ENCODE measurements at places on chromosomes 5 and 9. TPM values are rescaled to one million over a fixed set of nuclear protein-coding genes. Genes with fewer than 3 reads are reported as not detected.

DNA sequence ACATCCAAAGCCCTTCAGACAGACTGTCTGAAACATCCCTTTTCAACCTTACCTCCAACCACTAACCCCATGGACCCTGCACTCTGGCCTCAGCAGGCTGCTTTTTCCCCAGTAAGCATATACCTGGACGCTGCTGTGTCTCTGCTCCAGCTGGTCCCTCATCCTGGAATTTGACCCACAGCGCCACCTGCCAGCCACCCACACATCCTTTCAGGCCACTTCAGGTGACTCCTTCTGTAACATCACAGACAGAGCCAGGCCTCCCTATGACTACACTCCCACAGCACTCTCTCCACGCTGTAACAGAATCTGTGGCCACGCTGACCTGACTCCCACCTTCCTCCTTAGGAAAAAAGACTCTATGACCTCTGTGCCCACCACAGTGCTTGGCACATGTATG, 3.4 kb downstream of the MGAT1 start:
- peak overlapping the region; percentile 11 for H3K27ac ChIP-seq
- peaks cover 55% of the 10 kb centered on the region for H3K4me1 ChIP-seq
- H3K4me3 ChIP-seq: no peak overlapping the region
- H3K27me3 ChIP-seq: no peaks in the 10 kb centered on the region
- H3K36me3 ChIP-seq: peaks cover 28% of the 10 kb centered on the region

DNA sequence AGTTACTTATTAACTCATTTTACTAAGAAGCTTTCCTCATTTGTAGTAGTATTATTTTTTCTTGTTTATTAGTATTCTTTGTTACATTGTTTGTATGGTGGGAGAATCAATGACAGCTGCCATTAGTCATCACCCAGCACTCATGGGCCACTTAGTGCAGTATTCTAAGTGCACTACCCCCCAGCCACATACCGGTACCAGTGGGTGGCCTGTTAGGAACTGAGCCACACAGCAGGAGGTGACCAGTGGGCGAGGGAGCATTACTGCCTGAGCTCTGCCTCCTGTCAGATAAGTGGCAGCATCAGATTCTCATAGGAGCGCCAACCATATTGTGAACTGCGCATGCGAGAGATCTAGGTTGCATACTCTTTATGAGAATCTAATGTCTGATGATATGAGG, 24.2 kb upstream of the CAMLG start:
- no peak overlapping the region for H3K27ac ChIP-seq
- H3K27me3 ChIP-seq: no peaks in the 10 kb centered on the region
- no peak for DNase-seq
- H3K4me1 ChIP-seq: no peaks in the 10 kb centered on the region
- H3K4me3 ChIP-seq: no peak overlapping the region

- no peak for DNase-seq
- H3K27me3 ChIP-seq: no peaks in the 10 kb centered on the region
- H3K4me3 ChIP-seq: no peak overlapping the region
- H3K4me1 ChIP-seq: no peaks in the 10 kb centered on the region
Observed at GRCh38 chr5:34826347-34826746, 12.6 kb upstream of the TTC23L start.

DNA sequence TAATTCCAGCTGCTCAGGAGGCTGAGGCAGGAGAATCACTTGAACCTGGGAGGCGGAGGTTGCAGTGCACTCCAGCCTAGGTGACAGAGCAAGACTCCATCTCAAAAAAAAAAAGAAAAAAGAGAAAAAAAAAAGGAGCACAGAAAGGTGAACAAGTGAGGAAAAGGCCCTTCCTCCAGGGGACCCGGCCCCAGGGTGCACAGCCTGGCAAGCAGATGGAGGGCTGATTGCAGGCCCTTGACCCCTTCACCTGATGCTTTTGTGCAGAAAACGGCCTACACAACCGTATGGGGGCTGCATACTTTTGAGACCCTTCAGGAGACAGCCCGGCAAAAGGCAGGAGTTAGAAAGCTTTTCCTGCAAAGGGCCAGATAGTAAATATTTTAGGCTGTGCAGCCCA, 33.9 kb downstream of the HRH2 start:
- H3K27me3 ChIP-seq: peaks cover 70% of the 10 kb centered on the region
- DNase-seq: no peak
- H3K4me3 ChIP-seq: no peak overlapping the region
- no peaks in the 10 kb centered on the region for H3K36me3 ChIP-seq
- H3K27ac ChIP-seq: no peak overlapping the region

DNA sequence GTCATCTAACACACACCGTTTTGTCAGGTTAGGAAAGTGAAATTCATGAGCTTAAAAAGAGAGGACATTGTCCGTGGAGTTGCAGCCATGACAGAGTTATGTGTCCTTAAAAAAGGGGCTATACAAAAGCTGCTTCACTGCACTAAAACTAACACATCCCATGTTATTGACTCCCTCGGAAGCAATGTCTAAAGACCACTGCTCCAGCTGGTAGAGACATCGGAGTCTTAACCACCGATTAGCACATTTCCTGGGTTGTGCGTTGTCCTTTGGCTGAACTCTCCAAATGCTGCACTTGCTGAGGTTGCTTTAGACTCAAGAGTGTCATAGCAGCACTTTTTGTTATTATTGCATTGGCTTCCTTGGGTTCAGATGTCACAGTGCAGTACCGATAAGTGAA, 128.3 kb upstream of the C9orf72 start:
- no peak overlapping the region for H3K27ac ChIP-seq
- H3K4me1 ChIP-seq: peaks cover 14% of the 10 kb centered on the region
- H3K36me3 ChIP-seq: no peaks in the 10 kb centered on the region
- no peaks in the 10 kb centered on the region for H3K27me3 ChIP-seq

DNA sequence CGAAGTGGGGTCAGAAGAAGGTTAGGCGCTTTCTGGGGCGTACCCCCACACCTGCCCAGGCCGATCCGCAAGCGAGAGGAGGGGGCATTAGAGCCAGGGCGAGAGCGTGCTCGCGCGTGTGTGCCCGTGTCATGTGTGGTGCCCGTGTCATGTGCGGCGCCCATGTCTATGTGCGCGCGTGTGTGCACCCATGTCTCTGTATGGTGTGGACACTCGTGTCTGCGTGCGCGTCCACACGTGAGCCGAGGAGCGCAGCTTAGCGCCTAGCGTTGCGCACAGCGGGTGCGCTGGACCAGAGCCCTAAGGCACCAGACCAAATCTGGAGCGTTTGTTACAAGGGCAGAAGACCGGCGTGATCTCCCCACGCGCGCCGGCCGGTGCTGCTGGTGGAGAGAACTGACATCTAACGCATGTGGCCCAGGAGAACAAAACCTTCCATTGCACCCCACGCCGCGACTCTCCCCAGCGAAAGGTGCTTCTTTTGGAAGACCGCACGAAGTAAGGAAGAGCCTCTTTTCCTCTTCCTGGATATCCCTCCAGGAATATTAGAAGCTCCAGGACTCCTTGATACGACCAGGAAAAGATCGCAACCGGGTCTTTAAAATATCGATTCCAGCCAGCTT, 644 bp downstream of the NIM1K start:
- H3K4me3 ChIP-seq: peak overlapping the region; percentile 79
- peaks cover 17% of the 10 kb centered on the region for H3K36me3 ChIP-seq
- no peaks in the 10 kb centered on the region for H3K27me3 ChIP-seq
- H3K4me1 ChIP-seq: peaks cover 13% of the 10 kb centered on the region
- H3K27ac ChIP-seq: no peak overlapping the region
- peak; percentile 5 for DNase-seq

DNA sequence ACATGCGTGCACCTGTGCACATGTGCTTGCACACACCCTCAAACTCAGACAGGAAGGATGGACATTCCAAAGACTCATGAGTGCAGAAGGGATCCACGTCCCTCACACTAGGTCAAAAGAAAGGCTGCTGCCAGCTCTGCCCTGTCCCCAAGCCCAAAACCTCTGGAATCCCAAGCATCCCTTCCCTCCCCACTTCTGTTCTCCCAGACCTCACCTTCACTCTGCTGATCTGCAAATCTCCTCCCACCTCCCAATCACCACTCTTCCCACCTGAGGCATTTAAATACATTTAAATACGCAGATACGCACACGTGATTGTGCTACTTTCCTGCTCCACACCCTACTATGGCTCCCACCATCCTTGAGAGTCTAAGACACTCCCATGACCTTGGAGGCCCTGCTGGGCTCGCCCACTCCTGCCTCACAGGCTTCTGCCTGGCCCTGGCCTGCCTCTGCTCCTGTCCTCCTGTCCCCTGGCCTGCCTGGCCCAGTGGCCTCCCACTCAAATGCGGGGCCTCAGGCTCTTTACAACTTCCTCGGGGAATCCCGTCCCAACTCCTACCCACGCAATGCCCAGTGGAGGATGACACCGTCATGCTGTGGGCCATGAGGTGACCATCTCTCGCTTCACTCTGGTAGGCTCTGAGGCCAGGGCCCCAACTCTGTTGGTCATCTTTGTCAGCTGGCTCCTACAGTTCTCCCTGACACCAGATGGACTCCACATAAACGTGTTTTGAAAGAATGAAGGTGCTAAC, 478.4 kb upstream of the DAP start:
- no peaks in the 10 kb centered on the region for H3K36me3 ChIP-seq
- H3K27me3 ChIP-seq: no peaks in the 10 kb centered on the region
- H3K4me1 ChIP-seq: no peaks in the 10 kb centered on the region
- H3K4me3 ChIP-seq: no peak overlapping the region

GRCh38 chr9:135321580-135321979, 158.0 kb upstream of the PPP1R26 start:
- DNase-seq: no peak
- H3K27me3 ChIP-seq: no peaks in the 10 kb centered on the region
- H3K4me3 ChIP-seq: no peak overlapping the region
- H3K27ac ChIP-seq: no peak overlapping the region
- H3K4me1 ChIP-seq: no peaks in the 10 kb centered on the region
- no peaks in the 10 kb centered on the region for H3K36me3 ChIP-seq

DNA sequence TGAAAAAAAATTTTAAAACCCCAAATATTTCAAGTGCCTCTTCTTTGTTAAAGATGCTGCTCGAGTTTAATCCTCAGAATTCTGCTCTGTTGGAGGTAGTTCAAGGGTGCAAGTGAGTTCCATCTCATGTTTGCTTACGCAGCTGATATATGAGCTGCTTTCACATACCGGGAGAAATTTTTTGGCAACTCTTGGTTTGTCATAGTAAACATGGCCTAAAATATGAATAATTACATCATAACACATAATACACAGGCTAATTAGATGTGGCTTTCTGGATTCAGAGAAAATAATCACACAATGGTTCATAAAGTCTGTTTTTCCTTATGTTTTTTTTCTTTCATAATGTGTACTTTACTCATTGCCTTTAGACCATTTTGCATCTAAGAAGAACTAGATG, 1134.1 kb downstream of the PTPRD start:
- no peak overlapping the region for H3K4me3 ChIP-seq
- no peak overlapping the region for H3K27ac ChIP-seq
- DNase-seq: no peak
- no peaks in the 10 kb centered on the region for H3K27me3 ChIP-seq

GRCh38 chr9:99181621-99182020, 40.1 kb downstream of the ALG2 start:
- H3K27me3 ChIP-seq: no peaks in the 10 kb centered on the region
- DNase-seq: no peak

DNA sequence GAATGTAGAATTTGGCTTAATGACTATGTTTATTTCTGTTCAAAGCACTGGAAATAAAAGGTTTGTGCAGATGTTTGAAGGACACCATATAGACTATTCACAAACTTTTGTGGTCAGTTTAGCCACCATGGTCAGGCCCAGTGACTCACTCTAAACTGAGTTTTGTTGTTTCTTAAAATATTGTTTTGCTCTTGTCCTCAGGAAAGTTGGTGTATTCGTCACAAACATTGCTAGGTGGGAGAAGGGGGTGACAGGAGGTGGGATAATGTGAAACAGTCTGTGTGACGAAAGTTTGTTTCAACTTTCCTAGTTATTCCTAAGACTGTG, 35.0 kb upstream of the LIFR start:
- H3K27me3 ChIP-seq: no peaks in the 10 kb centered on the region
- no peaks in the 10 kb centered on the region for H3K36me3 ChIP-seq

DNA sequence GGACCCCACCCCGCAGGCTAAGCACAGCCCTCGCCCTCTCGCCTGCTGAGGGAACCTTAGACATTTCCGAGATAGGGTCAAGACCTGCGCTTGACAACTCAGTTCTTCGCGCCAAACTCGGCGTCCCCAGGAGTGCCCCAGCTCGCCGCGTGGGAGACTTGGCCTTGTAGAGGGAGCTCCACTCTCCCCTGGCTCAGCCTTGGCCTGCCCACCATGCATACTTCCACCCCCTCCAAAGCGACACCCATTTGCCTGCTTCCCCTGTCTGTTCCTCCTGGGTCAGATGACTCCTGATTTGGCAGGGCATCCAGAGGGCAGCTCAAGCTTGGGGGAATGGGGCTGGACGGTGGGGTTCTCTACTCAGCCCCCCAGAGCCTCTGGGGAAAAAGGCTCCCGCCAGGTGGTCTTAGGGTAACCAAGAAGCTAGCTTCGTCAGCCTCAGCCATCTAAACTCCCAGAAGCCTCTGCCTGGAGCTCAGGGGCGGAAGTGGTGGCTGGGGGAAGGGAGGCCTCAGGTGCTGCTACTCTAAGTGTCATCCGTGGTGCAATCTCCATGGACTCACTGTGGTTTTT, 560 bp downstream of the DOCK2 start:
- H3K4me1 ChIP-seq: no peaks in the 10 kb centered on the region
- H3K27me3 ChIP-seq: no peaks in the 10 kb centered on the region
- no peaks in the 10 kb centered on the region for H3K36me3 ChIP-seq
- DNase-seq: no peak
- H3K4me3 ChIP-seq: no peak overlapping the region
- no peak overlapping the region for H3K27ac ChIP-seq

DNA sequence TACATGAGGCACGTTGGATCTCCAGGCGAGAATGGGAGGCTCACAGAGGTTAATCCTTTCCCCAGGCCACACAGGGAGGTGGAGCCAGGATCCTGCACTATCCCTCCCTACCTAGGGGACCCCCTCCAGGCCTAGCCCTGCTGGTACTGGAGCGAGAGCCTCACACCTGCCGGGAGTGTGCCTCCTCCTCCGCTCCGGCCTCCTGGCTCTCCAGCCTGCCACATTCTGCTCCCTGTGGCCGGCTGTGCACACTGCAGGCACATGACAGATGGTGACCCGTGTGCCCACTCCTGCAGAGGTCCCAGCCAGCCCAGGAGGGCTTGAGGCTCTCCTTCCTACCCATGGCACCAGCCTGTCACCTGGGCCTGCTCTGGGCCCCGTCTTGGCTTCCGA, 93.4 kb downstream of the RXRA start:
- no peak overlapping the region for H3K4me3 ChIP-seq
- DNase-seq: no peak
- H3K27ac ChIP-seq: no peak overlapping the region
- H3K4me1 ChIP-seq: no peaks in the 10 kb centered on the region
- H3K36me3 ChIP-seq: no peaks in the 10 kb centered on the region

- no peaks in the 10 kb centered on the region for H3K27me3 ChIP-seq
- no peak overlapping the region for H3K27ac ChIP-seq
- no peaks in the 10 kb centered on the region for H3K36me3 ChIP-seq
- no peaks in the 10 kb centered on the region for H3K4me1 ChIP-seq
- no peak overlapping the region for H3K4me3 ChIP-seq
- DNase-seq: no peak
Observed at GRCh38 chr9:96108691-96109380, 193.1 kb downstream of the HSD17B3 start.

- H3K4me3 ChIP-seq: no peak overlapping the region
- DNase-seq: no peak
- H3K27ac ChIP-seq: no peak overlapping the region
- peaks cover 12% of the 10 kb centered on the region for H3K36me3 ChIP-seq
- H3K4me1 ChIP-seq: no peaks in the 10 kb centered on the region
Observed at GRCh38 chr9:124322618-124323432, 65.1 kb downstream of the NEK6 start.

LCN15 gene
- total RNA-seq: not detected
